ENCODE measurements at places on chromosomes 5 and 9.

DNA sequence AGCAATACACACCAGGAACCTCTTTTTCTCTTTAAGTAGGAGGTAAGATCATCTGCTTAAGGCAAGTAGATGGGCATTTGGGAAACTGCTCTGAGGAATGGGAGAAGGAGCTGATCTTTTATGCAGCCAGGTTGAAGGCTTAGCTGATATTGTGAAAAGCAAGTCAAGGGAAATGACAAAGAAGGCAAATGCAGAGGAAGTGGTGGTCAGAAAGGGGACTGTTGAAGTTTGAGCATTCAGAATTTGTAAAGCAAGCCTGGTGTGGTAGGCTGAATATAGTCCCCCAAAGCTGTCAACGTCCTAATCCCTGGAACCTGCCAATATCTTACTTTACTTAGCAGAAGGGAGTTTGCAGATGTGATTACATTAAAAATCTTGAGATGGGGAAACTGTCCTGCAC lies 128.9 kb downstream of the ADAMTS12 start:
- DNase-seq, result no peak

DNA sequence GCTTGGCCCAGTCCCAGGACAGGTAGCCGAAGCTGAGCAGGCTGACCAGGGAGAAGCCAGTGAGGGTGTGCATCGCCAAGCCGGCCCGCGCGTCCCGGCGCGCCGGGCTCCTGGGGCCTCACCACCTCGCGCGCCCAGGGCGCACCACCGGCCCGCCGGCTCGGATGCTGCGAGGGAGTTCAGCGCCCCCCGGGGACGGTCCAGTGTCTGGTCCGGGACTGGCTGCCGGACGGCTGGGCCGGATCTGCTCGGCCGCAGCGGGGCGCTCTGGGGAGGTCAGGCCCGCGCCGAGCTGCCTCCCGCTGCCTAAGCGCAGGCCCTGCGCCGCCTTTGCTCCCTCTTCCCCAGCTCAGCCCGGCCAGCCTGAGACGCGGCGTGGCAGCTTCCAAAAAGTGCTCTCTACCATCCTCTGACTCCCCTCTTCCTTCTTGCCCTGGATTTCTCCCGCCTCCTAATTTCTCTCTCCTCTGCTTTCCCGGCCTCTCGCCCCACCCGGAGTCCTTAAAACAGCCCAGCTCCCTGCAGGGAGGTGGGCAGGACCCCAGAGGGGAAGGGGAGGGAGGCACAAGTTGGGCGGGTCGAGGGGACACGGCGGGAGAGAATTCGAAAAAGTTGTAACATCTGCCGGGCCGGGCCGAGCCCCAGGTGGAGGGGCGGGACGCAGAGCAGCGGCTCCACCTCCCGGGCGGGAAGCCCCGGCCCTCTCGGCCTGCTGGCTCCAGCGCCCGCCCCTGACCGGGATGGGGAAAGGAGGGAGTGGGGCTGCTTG lies at the start of gene ARSI:
TSS of gene ARSI (minus strand) at position 605 of the 769 bp plus-strand sequence. CDS start at position 73, 532 bp downstream.
- DNase-seq, result no peak

GRCh38 chr9:111076519-111076918 lies 38.2 kb upstream of the LPAR1 start:
- DNase-seq, result no peak

- DNase-seq, result no peak
Observed at GRCh38 chr9:120110520-120110919, 469.4 kb downstream of the CDK5RAP2 start.

DNA sequence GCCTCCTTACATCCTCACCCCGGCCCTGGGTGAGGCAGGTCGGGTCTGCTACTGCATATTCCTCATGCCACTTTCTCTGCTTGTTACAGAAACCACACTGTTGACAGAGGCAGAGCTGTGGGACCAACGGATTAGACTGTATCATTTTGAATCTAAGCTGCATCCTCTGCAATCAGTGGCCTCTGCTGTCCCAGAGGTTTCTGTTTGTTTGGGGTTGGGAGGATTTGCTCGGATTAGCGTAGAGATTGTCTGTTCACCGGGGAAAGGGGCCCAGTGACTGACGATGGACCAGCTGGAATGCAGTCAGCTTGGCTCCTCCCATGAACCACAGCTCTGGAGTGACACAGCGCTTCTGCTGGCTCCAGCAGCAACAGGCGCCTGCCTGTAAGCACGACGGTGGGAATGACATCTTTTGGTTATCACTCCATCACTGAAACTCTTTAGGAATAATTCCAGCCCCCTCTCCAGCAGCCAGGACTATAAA lies 37.3 kb upstream of the ADRA1B start:
- DNase-seq, result no peak

DNA sequence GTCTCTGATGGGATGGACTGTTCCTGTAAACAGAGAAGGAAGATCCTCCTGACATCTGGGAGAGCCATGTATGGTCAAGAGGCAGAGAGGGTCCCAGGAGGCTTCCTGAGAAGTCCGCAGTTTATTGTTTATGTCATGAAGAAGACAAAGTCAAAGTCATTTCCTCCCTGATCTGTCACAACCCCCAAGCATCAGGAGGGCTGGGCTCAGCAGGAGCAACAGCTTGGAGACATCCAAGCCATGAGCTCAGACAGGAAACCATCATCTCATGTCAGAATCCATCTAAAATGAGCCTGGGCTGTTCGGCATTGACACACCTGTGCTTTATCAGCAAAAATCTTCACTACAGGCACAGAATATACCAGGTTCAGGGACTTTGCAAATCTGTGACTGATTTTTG lies 325.0 kb upstream of the MSX2 start:
- DNase-seq, result no peak
